ENCODE measurements at places on chromosomes 7 and 10.
A peak's percentile ranks its signal among the peaks of the same experiment; 100 is the strongest.

- DNase-seq, result no peak
These were observed 118.9 kb upstream of the NRP1 start for GRCh38 chr10:33453081-33454025.

- DNase-seq, result peak; percentile 54
These were observed 94.2 kb upstream of the IGFBP3 start for GRCh38 chr7:46015107-46015868.

DNA sequence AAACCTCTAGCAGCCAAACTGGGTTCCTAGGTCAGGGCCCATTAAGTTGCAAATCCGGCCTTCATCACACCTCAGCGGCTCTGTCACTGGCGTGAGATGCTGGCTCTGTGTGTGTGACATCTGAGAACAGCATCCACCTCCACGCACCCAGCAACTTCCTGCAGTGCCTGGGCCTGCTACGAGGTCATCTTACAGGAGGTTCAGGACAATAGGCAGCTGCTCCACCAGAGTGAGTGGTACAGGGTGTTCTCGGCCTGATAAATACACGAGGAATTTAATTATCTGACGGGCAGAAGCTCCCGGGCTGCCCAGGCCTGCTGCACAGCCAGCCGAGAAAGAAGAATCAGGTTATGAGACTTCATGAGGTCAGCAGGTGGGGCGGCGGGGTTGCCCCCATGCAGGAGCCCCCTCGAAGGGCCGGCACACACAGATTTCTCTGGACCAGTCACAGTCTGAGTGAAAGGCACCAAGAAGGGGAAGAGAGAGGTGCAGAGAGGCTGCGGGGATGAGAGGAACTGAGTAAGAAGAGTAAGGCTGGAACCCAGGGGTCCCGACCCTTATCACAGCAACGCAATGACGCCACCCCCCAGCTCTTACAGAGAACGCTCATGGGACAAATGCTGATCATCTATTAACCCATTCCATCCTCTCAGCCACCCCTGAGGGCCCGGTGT, 49.3 kb downstream of the CALML3 start:
- no peak for DNase-seq

DNA sequence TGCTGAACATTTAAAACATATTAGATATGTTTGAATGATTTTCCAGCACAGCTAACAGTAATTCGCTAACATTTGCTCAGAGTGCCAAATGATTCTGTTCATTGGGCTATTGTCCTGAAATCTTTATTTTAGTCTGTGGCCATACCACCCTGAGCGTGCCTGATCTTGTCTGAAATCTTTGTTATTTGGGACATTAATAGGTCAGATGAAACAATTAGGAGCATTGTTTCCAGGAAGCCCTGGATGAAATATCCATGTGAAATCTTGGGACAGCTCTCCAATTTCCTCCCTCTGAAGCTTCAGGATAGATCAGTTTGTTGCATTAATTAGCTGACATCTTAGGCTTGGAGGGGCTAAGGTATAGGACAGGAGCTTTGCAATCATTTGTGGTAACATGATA, 512.0 kb downstream of the KIF20B start:
- DNase-seq, result no peak

DNA sequence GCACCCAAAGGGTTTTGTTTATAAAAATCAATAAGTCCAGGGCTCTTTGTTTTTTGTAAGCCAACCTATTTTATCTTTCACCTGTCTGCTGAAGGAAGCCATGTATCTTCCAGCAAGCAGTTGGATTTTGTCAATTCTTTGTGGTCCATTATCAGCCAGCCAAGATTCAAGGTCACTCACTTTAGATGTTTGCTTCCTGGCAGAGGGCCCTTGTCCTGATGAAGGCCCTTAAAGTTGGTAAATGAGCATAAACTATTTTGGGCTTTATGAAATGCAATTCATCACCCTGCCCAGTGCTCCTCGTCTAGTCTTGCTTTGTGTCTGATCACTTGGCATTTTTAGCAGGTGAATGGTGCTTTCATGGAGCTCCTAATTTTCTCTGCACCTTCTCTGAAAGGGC, 1004.2 kb downstream of the GRID1 start:
- no peak for DNase-seq

All from neural crest cell (in vitro differentiated cells).